ENCODE measurements at places on chromosomes 3 and 15.
A peak's percentile ranks its signal among the peaks of the same experiment; 100 is the strongest.

GRCh38 chr3:152296971-152297370 lies 28.2 kb downstream of the MBNL1 start:
- no peak for DNase-seq

DNA sequence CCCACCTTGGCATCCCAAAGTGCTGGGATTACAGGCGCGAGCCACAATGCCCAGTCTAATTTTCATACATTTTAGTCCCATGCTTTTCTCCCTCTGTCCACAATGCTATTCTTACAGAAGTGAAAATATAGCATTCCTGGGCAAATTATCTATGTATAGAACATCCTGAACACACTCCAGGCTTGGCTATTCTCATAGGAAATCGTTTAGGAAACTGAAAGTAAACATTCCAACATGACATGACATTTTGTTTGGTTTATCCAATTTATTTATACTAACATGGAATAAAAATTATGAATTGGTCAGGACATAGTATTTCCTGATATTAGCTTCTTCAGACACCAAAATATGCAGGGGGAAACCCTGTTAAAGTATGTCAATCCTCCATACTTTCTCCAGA lies 52.6 kb downstream of the SYNM start:
- DNase-seq = no peak

GRCh38 chr3:47910777-47911440 lies 105.3 kb downstream of the MAP4 start:
- DNase-seq = no peak

GRCh38 chr3:139769796-139770195 lies 92.0 kb upstream of the NMNAT3 start:
- DNase-seq = no peak

- DNase-seq = no peak
Observed at GRCh38 chr3:94356581-94356980, 293.7 kb downstream of the NSUN3 start.

DNA sequence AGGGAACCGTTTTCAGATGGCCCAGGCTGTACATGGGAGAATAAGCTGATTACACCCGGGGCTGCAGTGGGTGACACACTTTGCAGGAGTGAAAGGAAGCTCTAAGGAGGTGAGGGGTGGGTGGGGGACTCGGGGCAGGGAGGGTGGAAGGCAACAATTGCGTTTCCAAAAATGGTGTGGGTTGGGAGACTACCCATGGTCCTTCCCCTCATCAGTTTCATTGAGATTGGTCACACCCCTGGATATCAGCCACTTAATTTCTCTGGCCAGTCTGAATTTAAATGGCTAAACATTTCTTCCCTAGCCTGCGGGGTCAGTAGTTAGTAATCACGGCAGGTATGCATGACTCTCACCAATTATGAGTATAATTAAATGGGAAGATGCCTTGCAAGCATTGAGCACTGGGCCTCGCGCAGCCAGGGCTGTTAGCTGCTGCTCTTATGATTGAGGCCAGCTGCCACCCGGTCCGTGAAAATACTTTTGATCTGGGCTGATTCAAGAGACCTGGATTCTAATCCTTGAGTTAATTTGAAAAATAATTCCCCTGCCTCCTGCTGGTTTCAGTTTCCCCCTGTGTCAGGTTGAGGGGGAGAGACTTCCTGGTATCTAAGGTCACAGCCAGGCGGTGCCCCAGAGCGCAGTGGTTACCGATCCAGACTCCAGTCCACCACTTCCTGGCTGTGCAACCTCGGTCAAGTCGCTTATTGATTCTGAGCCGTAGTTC lies 23.3 kb downstream of the SLC6A6 start:
- DNase-seq = peak; percentile 30

DNA sequence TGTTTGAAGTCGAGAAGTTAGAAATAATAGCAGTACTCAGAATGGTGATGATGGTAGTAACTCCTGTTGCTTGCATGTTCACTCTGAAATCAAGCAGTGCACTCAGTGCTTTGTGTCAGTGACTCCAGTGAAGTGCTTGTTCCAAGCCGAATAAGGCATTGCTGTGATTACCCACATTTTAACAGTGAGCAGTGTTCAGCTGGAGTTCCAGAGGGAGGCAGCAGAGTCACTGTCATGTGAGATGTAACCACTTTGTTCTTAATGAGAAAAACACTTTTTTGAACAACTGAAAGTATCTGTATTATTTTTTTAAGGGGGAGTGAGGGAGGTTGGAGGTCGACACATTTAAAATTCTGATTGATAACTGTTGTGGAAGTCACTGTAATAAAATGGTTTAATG lies 3.7 kb downstream of the MDFIC2 start:
- DNase-seq = no peak

DNA sequence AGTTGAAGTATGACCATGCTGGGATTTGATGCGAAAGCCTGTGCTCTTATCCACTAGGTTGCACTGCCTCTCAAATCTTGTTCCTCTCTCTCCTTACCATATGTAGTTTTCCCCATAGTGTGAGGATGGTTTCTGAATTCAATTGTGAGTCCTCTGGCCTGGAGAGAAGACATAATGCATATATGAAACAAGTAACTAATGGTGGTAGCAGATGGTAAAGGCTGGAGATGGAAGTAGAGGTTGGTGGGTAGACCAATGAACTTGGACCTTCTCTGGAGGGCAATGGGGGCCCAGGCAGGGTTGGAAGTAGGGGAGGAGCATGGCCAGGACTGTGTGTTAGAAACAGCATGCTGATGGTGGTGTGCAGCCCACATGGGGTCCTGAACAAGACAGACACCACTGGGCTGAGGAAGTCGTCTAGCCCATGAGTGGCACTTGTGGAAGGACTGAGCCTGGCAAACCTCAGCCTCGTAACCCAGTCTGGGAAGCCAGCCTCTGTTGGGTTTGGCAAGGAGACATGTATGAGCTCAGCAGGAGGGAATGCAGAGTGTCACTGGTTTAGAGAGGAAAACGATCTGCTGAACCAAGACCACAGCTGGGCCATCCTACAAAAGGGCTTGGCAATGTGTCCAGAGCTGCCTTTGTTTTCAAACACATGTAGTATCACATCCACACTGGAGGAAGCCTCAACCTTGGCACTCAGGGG lies 18.5 kb upstream of the LMCD1 start:
- no peak for DNase-seq

DNA sequence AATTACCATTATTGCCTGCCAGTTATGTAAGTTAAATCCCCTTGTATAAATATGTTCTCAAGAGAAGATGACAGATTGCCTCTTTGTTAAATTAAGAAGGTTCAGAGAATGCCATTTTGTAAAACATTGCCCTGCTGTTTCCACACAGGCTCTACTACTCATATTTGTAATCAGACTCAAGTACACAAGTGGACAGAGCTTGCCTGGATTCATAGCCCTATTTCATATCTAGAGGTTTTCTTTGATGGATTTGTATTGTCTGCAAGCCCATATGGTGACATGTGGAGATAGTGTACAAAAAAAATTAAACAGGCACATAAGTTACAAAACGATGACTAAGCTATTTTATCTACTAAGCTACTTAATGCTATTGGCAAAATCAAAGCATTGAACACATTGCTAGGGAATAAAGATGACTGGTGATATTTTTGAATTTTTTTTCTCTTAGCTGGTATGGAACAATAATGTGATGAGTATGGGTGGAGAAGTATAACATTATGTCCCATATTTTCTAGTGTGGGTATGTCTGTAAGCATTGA lies 1286.6 kb upstream of the ALCAM start:
- DNase-seq = no peak

GRCh38 chr3:131856171-131856570 lies 178.6 kb downstream of the CPNE4 start:
- DNase-seq = no peak

DNA sequence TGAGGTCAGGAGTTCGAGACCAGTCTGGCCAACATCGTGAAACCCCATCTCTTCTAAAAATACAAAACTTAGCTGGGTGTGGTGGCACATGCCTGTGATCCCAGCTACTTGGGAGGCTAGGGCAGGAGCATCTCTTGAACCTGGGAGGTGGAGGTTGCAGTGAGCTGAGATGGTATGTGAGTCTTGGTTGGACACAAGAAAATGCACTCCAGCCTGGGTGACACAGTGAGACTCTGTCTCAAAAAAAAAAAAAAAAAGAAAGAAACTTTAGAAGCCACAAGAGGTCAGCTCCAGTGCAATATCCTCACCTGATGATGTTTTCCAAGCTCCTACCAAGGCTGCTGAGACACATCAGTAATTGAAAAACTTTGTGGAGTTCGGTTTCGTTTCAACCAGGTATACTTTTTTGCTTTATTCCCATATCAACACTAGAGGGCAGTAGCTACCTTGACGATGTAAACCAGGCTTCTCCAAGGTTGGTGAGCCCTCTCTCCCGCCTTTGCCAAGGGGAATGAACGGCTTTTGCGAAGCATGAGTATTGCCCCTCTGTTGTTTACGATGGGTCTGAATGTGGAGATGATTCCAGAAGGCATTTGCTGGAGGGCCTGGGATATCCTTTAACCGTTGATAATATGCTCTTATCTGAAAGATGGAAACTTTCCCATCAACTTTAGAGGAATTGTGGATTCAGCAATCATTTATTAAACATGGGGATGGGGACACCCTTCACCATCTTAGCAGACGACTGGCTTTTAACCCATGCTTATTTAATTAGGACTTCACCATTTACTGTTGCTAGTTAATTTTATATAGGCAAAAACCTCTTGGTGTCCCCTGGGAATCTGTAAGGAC lies 202.8 kb downstream of the SV2B start:
- no peak for DNase-seq

DNA sequence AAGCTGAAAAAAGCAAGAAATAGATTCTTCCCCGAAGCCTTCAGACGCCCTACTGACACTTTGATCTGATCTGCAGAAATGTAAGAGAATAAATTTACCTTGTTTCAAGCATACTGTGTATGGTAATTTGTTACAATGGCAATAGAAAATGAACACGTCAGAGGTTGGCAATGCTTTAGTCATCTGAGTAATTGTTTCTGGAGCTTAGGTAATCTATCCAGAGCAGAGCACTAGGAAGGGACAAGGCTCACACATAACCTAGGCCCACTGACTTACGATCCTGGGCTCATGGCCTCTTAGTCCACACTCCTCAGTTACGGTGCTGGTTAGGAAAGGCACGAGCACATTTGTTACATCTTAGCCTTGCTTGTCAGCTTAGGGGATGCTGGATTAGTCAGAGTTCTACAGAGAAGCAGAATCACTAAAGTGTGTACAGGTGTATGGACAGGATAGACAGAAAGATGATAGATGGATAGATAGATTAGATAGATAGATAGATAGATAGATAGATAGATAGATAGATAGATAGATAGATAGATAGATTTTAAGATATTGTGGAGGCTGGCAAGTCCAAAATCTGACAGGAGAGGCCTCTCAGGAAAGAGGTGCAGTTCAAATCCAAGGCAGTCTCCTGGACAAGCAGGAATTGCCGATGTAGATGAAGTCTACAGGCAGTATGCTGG lies 46.8 kb upstream of the TBC1D23 start:
- no peak for DNase-seq

GRCh38 chr3:190617185-190617584 lies 103.3 kb downstream of the IL1RAP start:
- DNase-seq = no peak

Measured in activated T-helper 9 cell treated with anti-CD3 and anti-CD28 coated beads, Interleukin-2, amount 50 U/mL, for 16 hours (primary cell).